Activated CD4-positive, alpha-beta T cell treated with anti-CD3 and anti-CD28 coated beads, Interleukin-2, amount 50 U/mL, for 1 hour (primary cell): ENCODE measurements at places on chromosomes 1 and 21.

DNA sequence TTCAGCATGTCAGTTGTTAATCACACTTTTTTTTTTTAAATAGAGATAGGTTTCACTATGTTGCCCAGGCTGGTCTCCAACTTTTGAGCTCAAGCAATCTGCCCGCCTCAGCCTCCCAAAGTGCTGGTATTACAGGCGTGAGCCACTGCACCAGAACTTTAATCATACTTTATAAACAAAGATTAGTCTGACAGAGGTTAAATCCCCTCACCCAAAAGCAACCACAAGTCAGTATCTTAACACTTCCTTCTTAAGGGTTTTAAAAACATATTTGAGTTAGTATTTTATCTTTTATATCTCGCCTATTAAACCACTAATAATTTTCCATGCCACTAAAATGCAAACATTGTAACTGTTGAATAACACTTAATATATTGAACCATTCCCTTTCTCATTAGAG lies 70.2 kb downstream of the COP1 start:
- no peak for DNase-seq

- DNase-seq = no peak
These were observed 109.0 kb downstream of the JAK1 start for GRCh38 chr1:64857347-64857746.

DNA sequence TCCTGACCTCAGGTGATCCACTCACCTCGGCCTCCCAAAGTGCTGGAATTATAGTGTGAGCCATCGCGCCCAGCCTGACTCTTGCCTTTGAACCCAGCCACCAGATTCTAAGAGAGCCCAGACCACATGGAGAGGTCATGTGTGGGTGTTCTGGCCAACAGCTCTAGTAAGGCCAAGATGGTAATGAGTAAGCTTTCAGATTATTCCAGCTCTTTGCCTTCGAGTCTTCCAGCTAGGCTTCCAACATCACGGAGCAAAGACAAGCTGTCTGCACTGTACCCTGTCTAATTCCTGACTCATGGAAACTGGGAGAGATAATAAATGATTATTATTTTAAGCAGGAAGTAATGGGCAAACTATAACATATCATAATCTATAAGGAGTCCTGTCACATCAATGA lies 14.8 kb upstream of the ZFP69B start:
- DNase-seq = no peak

DNA sequence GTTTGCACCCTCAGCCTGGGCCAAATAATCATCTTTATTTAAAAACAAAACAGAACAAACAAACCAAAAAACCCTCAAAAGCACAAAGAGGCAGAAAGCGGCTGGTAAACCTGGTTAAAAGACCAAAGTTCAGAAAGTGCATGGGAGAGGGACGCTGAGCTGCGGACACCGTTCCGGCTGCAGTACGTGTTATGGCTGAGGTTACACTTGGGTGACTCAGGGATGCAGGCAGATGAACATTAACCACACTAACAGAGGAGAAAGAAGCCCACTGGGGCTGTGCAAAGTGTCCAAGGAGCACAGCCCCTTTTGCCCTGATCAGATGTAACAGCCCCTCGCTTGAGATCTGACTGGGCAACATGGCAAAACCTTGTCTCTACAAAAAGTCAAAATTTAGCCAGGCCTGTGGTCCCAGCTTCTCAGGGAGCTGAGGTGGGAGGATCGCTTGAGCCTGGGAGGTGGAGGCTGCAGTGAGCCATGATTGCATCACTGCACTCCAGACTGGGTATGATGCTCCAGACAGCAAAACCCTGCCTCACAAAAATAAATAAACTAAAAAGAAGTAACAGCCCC lies 28.3 kb downstream of the GPR157 start:
- DNase-seq = no peak

- DNase-seq = no peak
These were observed 19.7 kb upstream of the EPS8L3 start for GRCh38 chr1:109783436-109783835.

- no peak for DNase-seq
These were observed 78.8 kb downstream of the KCTD3 start for GRCh38 chr1:215645861-215646260.

DNA sequence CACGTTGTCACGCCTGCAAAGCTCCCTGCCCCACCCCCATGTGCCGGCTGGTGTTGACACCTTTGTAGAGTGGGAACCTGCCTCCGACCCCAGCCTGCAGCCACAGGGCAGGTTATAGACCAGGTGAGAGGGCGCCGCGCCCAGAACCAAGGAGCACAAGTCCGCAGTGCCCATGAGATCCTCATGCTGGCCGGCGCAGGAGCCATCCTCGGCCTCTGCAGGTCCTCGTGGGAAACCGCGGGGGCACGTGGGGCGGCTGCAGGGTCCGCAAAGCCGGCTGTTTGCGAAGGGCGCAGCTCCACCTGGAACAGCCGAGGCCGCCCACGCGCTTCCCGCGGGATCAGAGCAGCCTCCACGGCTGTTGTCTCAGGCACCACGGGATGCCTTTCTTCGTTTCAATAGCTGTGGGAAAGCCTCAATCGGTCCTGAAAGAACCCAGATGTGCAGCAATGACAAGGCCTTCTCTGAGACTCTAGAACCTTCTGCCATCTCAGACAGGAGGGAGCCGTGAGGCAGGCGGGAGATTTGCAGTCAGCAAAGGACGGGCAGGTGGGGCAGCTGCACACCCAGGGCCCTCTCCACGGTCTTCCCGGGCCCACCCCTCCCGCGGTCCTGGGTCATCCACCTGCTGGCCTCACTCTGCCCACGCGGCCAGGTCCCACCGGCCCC lies 29.9 kb downstream of the POFUT2 start:
- DNase-seq = no peak

- no peak for DNase-seq
These were observed 146.5 kb downstream of the EIF4G3 start for GRCh38 chr1:21030181-21030580.

GRCh38 chr1:200306944-200307754 lies 102.7 kb downstream of the ZNF281 start:
- no peak for DNase-seq

DNA sequence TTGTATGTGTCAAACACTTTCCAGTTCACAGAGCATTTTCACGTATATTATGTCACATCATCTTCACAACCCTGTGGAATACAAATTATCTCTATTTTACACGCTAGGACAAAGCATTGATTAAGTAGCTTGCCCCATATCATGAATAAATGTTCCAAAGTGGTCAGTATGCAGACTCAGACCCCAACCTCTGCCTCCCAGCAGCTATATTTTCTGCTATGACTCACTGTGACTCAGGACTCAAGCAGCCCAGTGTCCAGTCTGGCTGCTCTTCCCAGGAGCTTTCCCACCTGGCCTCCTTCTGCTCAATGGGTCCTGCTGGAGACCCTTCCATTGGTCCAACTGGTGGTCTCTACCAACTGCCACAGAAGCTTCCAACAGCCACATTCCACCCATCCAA lies 56.0 kb upstream of the RAP1A start:
- DNase-seq = no peak

DNA sequence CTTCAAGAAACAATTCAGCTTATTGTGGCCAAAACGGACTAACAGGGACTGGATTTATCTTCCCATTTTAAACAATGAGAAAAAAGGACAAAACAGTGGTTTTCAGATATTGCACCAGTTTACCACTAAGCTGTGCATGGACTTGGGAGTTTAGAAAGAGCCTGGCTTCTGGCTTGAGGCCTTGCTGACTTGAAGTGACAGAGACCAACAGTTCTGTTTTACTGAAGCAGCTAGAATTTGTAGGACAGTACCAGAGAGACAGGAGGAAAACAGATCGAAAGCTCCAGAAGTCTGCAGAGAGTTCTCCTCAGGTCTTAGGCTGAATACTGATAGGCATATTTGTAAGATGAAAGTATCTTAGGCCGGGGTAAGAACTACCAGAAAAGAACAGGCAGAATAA lies 20.5 kb downstream of the FCRL4 start:
- no peak for DNase-seq

GRCh38 chr1:11703357-11704193 lies 12.1 kb downstream of the DRAXIN start:
- no peak for DNase-seq

DNA sequence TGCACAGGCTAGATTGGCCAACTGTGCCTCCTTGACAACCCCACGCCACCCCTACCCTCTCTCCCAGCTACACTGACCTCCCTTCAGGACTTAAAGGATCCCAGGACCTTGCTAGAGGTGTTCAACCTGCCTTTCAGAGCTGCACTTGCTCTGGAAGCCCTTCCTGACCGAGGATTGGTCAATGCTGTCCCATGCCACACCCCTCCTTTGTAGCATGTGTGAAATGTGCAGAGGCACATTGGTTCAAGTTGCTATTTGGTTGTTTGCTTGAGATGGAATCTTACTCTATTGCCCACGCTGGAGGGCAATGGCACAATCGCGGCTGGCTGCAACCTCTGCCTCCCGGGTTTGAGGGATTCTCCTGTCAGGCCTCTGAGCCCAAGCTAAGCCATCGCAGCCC lies 21.8 kb downstream of the ACTA1 start:
- no peak for DNase-seq

GRCh38 chr1:218347336-218347722 lies 2.2 kb downstream of the TGFB2 start:
- DNase-seq = no peak

DNA sequence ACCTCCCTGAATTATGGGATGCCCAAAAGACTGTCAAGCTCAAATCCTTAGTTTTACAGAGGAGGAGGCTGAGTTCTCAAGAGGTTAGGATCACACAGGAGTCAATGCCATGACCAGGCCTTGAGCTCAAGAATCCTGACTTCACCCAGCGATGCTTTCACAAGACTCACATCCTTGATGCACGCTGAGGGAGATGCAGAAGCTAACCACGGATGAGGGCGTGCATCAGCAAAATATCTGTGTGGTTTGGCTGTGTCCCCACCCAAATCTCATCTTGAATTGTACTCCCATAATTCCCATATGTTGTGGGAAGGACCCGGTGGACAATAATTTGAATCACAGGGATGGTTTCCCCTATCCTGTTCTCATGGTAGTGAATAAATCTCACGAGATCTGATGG lies 133.2 kb downstream of the KCNJ6 start:
- no peak for DNase-seq

DNA sequence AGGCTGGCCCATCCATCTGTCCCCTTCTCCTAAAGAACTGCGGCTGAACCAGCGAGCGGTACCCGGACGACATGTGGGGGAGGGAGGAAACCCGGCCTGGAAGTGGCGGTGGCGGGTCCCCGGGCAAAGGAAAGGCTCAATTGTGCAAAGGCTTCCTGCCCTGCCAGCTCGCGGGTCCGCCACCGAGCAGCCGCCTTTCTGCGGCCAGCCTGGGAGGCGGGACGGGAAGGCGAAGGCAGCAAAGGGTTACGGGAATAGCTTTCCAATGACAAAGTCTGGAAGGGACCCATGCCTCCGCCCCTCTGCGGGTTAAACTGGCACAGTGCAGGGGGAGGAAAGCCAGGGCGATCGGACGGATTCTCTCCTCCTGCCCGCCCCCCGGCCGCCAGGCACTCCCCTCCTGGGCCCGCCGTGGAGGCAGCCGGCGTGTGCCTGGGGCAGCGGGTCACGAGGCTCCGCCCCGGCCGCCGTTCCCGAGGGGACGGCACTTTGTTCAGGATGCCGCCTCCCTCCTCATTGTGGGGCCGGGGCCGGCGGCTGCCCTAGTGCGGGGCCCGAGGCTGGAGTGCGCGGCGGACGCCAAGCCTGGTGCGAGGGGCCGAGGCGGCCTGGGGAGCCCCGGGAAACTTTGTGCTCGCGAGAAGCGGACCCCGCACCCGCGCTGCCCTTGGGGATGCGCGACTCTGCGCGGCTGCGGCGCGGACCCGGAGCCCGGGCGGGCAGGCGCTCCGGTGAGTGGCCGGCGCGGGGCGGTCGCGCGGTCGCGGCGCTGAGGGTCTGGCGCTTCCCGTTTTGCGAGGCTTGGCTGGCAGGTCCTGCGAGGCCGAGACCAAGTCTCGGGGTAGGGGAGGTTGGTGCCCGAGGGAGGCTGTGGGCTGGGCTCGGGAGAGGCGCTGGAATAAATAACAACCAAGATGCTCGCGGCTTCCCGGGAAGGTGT lies at the start of gene NAV1:
TSS of gene NAV1 (plus strand) at position 516 of the 940 bp plus-strand sequence. CDS start 83,758 bp downstream, outside the sequence.
- no peak for DNase-seq

DNA sequence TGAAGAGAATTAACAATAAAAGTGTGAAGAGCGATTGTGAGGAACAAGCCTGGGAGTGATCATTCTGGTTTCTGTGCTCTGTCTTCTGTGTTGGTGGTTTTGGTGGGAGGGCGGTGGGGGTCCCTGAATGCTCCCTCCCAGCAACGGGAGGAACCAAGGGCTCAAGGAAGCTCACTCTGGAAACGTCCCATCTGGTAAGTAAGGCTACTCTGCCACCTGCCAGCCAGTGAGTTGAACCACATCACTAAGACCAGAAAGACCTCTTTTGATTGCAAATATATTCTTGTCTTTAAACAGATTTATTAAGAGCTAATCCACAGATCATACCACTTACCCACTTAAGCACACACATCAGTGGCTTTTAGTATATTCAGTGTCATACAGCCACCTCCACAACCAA lies 125.0 kb downstream of the PRDM2 start:
- no peak for DNase-seq

DNA sequence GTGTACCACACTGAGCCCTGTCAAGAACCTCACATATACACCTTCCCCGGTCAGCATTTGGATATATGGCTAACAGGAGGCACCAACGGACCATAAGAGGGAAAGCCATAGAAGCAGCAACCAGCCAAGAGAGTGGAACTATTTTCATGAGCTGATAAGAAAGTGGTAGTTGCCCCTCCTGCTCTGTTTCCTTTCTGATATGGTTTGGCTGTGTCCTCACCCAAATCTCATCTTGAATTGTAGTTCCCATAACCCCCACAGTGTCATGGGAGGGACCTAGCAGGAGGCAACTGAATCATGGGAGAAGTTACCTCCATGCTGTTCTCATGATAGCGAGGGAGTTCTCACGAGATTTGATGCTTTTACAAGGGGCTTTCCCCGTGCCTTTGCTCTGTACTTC lies 366.1 kb upstream of the DAB1 start:
- no peak for DNase-seq

DNA sequence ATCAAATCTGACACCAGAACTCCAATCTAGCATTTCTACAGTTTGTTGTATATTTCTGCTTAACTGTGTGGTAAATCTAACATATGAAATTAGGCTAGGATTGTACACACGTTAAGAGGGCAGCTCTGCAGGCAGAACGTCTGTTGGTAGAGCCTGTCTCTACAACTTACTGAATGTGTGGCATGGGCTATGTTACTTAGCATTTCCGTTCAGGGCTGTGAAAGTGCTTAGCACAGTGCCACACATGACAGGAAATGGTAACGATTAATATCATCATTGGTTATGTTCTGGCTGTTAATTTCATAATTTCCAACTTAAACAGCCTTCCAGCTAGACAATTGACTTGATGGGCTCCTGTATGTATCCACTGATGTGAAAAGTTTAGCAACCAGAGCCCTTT lies 9.6 kb upstream of the C8B start:
- DNase-seq = no peak

GRCh38 chr1:58997060-58997411 lies 213.2 kb upstream of the JUN start:
- DNase-seq = no peak

GRCh38 chr21:29149808-29150425 lies 19.5 kb downstream of the MAP3K7CL start:
- no peak for DNase-seq

- no peak for DNase-seq
These were observed 72.3 kb downstream of the RGL1 start for GRCh38 chr1:183877053-183877720.
